Pulmonary artery endothelial cell (primary cell): ENCODE measurements at places on chromosomes 13 and 19.
A peak's percentile ranks its signal among the peaks of the same experiment; 100 is the strongest.

GRCh38 chr13:40774672-40775071 is 3.7 kb upstream of the MRPS31 start:
- DNase-seq: no peak

DNA sequence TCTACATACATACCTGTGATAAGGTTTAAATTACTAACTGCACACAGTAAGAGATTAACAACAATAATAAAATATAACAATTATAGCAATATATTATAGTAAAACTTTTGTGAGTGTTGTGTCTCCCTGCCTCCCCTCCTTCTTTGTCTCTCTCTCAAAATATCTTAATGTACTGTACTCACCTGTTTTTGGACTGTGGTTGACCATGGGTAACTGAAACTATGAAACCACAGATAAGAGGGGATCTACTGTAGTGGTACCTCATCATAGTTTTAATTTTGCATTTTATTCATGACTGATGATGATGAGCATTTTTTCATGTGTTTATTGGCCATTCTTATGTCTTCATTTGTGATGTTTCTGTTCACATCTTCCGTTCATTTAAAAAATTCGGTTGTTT is 104.5 kb downstream of the NBEA start:
- no peak for DNase-seq

GRCh38 chr13:100674572-100674871 is at the start of gene TMTC4:
Gene TMTC4, minus strand, starts transcription at chr13:100674795. Its CDS starts 4,433 bp downstream, at chr13:100670362.
- no peak for DNase-seq

- DNase-seq: no peak
Observed at GRCh38 chr13:109900320-109900719, 113.9 kb upstream of the IRS2 start.

DNA sequence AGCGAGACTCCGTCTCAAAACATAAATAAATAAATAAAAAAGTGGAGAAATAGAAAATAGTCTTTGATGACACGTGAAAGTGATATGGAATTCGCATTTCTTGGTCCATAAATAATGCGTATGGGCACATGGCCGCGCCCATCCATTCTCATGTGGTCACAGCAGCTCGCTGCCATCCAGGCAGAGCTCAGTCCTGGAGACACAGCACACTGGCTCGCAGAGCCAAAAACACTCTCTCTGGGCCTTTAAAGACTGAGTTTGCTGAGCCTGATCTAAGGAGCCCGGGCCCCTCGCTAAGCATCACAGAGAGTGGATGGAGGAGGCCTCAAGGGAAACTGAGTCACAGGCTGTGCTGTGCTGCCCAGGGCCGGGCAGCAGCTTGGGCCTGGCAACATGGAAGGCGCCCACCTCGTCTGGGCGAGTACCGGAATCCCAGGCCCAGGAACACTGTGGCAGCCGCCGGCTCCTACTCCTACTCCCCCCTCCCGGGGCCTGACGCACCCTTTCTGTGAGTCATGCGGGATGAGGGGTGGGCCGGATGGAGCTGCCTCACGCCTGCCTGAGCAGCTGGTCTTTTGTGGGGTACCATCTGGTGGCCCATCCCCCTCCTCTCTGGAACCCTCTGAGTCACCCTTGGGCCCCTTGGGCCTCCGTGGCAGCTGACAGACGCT is 28.9 kb upstream of the CACTIN start:
- DNase-seq: peak; percentile 36

DNA sequence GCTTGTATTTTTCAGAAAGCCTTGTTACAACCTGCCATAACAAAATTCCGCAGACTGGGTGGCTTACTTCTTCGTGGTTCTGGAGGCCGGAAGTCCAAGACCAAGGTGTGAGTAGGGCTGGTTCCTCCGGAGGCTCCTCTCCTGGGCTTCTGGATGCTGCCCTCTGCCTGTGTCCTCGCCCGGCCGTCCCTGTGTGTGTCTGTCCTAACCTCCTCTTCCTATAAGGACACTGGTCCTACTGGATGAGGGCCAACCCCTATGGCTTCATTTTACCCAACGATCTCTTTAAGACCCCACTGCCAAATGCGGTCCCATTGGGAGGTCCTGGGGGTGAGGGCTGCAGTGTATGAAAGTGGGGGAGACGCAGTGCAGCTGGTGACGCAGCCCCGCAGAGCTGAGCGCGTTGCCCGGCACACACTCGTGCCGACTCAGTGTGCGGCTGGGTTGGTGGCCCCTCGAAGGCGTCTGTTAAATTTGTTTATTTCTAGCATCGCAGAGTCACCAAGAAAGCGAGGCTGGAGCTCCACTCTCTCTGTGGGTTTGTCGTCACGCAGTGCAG is 116.7 kb downstream of the SOX1 start:
- no peak for DNase-seq

GRCh38 chr19:55188625-55189024 is 8.5 kb upstream of the SYT5 start:
- DNase-seq: no peak

DNA sequence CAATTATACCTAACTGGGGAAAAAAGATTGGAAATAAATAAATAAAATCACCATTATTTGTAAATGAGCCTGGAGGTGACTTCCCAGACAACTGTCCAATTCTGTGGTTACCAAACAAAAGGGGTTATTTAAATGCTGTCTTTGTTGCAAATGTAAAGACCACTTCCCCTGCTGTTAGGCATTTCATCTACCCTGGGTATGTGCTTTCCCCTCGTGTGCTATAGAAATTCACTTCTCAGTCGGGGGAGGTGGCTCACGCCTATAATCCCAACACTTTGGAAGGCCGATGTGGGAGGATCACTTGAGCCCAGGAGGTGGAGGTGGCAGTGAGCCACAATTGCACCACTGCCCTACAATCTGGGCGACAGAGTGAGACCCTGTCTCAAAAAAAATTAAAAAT is 101.9 kb upstream of the AKAP11 start:
- no peak for DNase-seq

- DNase-seq: no peak
Observed at GRCh38 chr19:50435221-50435620, 2.5 kb downstream of the MYBPC2 start.

GRCh38 chr19:30681162-30682100 is 309.2 kb downstream of the ZNF536 start:
- no peak for DNase-seq

GRCh38 chr19:45468803-45469131 is 971 bp downstream of the FOSB start:
- DNase-seq: no peak

DNA sequence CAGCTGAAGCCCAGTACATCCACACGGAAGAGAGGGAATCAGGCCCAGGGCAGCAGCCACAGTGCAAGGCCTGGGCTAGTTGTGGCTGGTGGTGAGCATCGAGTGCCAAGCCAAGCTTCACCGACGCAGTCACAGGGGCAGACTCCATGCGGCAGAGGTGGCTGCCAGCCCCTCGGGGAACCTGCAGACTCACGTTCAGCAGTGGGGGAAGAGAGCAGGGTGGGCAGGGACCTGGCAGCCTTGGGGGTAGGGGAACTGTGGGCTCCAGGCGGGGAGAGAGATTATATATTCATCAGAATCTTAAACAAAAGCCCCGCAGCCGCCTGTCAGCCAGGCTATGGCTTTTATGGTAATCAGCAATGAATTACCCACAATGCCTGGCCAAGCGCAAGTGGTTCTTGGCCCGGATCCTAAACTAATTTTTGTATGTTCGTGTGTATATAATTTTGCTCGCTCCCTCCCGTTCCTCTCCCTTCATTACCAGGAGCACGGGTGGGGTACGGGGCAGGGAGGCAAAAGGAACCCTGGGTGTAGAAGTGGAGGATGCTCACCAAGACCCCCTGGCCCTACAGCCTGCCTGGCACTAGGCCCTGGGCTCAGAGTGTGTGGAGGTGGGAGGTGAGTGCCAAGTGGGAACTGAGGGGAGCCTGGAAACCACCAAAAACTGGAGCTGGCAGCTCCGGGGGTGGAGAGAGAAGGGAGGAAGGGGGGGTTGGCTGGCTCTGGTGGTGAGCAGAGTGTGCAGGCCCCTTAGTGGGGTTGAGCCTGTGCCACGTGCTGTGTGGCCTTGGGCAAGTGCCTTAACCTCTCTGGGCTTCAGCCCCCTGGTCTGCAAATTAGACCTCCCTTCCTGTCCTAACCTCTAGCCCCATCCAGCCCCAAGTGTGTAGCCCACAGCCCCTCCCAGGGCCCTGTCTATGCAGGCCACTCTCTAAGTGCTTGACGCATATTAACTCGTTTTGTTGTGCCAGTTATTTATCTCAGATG is 31.9 kb downstream of the PTPRS start:
- DNase-seq: peak; percentile 60

DNA sequence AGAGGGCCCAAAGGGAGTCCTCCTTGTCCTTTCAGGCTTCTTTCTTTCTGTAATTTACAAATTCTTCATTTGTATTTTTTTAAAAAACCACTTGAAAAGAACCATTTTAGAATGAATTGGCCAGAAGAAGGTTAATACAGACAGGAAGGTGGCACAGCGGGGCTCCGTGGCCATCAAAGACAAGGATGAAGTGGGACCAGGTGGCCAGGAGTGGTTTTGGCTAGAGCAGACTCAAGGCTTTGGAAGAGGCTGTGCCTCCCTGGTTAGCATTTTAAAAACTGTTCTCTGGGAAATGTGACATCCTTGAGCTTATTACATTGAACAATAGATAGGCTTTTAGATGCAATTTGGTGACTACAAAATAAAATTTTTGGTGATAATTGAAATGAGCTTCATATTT is 48.4 kb downstream of the ATP8A2 start:
- no peak for DNase-seq

- DNase-seq: peak; percentile 83
Observed at GRCh38 chr13:100269837-100270236, 180.9 kb downstream of the PCCA start.

DNA sequence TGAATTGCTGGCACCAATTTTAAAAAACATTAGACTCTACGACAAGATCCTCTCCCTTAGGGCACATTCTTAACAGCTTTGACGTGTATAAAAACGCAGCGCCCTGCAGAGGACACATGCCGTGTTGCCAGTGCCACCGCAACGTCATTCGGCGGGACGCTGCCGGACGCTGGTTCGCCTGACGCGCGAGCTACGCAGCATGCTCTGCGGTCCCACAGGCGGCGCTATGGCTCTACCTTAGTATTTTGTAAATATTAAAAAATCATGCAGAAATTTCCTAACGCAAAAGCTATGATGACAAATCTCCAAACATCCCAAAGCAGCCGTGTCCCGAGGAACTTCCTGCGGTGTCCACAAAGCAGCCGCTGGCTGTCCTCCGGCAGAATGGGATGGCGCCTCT is 4.2 kb upstream of the ADPRHL1 start:
- no peak for DNase-seq

- DNase-seq: no peak
Observed at GRCh38 chr19:44557933-44558332, 28.5 kb upstream of the CEACAM20 start.

DNA sequence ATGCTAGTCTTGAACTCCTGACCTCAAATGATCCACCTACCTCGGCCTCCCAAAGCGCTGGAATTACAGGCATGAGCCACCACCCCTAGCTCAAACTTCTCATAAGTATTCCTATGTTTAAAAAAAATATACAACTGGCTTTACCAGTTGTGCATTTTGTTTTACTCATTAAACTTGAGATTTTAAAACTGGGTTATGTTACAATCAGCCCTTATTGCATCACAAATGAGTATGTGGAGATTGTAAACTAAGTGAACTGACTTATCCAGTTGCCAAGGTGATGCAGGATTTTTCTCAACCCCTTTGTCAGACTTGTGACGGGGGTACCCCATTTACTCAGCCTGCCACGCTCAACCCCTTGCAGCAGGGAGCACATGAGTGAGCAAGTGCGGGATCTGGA is 14.4 kb upstream of the GTF2F2 start:
- no peak for DNase-seq

DNA sequence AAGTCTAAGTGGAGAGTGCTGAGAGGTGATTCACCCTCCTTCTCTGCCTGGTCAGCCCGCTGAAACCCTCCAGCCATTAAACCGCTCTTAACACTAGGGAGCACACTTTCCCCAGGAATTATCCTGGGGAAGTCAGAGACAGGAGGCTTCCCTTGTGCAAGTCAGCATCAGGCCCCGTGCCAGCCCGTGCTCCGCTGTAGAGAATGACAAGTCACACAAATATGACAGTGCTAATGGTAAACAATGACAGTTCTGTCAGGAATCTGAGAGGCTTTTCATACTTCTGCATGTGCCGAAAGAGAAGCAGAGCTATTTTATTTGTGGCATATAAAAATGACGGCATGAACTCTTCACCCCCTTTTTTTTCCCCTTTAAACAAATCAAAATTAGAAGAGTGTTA is 816.9 kb upstream of the SLC10A2 start:
- DNase-seq: peak; percentile 85

GRCh38 chr13:40540328-40541044 is 126.0 kb downstream of the FOXO1 start:
- peak; percentile 94 for DNase-seq
